Activated CD4-positive, alpha-beta memory T cell treated with anti-CD3 and anti-CD28 coated beads for 36 hours (primary cell): ENCODE measurements at places on chromosomes 1 and 21. TPM values are rescaled to one million over a fixed set of nuclear protein-coding genes. Genes with fewer than 3 reads are reported as not detected.

- no peak for DNase-seq
Measured at GRCh38 chr1:184935920-184936798, 38.1 kb downstream of the NIBAN1 start.

GRCh38 chr1:7930645-7931445 is 9.8 kb downstream of the TNFRSF9 start:
- peak; percentile 45 for DNase-seq

DNA sequence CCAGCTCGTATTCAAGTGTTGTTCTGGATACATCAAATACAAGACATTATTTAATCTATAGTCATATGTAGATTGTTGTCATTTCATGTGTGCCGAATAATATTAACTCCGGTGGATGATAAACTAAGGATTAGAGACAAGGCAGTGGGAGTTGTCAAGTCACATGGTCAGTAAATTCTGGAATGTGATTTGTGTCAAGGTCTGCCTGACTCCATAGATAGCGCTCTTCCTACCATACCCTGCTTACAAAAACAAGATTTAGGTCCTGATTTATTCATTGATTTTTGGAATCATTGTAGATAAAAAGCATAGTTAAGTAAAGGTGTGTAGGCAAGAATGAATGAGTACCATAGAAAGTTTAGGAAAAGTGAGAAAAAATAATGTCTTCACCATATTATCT is 2.6 kb downstream of the TNNI3K start:
- no peak for DNase-seq

GRCh38 chr1:153728305-153729066 is 636 bp downstream of the INTS3 start:
- peak; percentile 39 for DNase-seq

- no peak for DNase-seq
Measured at GRCh38 chr1:210989905-210990304, 144.0 kb downstream of the KCNH1 start.

- no peak for DNase-seq
Measured at GRCh38 chr1:22388671-22389450, 62.8 kb upstream of the ZBTB40 start.

- DNase-seq = no peak
Measured at GRCh38 chr1:48196237-48196636, 26.3 kb upstream of the SLC5A9 start.

- peak; percentile 74 for DNase-seq
Measured at GRCh38 chr1:34924759-34925555, 4.5 kb downstream of the DLGAP3 start.

DNA sequence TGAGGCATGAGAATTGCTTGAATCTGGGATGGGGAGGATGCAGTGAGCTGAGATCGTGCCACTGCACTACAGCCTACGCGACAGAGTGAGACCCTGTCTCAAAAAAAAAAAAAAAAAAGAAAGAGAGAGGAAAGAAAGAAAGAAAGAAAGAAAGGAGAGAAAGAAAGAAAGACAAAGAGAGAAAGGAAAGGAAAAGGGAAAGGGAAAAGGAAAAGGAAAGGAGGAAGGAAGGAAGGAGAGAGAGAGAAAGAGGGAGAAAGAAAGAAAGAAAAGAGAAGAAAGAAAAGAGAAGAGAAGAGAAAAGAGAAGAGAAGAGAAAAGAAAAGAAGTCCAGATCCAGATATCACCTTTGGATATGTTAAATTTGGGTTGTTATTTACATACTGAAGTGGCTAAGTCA is 106.0 kb downstream of the DPYD start:
- no peak for DNase-seq

- DNase-seq = no peak
Measured at GRCh38 chr1:203002951-203003350, 4.2 kb upstream of the TMEM183A start.

DNA sequence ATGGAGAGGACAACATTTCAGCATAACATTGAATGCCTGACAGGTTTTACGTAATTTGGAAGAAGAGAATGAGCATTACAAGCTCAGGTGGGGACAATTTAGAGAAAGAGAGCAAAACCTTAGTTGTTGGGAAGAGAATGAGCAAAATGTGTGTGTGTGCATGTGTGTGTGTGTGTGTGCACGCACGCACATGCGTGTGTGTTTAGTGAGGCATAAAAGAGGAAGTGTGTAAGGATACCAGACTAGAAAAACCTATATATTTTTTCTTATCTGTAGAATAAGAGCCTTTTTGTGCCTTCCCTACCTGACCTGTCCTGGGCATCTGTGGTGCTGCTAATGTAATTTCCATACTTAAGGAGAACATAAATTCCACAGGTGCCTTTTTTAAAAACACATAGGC is 99.0 kb upstream of the PLXNA2 start:
- no peak for DNase-seq

GRCh38 chr1:165897326-165898303 is 70.2 kb downstream of the UCK2 start:
- peak; percentile 18 for DNase-seq

DNA sequence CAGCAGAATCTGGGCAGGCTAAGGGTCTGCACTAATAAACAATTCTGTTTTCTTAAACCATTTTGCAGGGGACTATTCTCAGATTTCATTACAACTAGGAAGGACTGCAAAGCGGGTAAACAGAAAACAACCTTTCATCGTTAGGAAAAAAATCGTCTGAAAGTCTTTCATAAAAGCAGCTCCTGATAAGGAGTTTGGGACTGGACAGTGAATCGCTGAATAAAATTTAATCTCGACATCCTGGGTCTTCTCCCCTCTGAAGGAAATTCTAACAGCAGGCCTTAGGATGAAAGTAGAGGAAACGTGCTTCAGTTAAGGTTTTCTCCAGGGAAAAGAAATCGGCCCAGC is 471 bp upstream of the MTF2 start:
- no peak for DNase-seq

DNA sequence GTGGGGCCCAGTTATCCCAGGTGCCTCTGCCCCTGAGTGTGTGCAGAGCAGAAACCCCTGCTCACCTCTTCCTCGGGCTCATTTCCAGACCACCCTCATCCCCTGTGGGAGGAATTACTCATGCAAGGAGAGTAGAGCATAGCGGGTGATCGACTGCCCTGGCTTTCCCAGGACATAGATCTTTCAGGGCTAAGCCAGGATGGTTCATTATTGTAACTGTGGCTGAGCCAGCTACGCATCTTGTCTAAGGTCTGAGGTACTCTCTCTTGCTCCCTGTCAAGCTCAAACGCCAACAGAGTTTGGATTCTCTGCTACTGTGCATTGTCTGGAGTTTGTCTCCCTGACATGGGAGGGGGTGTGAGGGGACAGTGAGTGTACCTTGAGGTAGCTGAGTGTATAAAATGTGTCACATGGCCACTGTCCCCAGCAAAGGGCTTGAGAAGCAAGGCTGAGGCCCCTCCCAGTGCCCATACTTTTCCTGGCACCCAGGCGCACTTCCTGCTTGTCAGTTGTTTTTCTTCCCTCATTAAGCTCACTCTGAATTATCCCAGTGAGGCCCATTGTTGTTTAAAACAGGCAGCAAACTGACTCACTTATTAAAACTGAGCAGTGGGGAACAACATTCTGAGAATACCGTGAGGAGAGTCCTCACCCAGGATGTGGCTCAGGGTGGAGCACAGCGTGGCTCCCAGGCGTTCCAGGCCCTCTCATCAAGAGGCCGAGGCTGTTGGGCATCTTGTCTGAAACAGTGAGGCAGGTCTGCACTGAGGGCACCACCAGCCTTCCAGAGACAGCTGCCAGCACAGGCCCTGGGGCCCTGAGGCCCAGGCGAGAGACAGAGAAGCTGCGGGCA is 92.9 kb downstream of the LAMC2 start:
- DNase-seq = no peak

DNA sequence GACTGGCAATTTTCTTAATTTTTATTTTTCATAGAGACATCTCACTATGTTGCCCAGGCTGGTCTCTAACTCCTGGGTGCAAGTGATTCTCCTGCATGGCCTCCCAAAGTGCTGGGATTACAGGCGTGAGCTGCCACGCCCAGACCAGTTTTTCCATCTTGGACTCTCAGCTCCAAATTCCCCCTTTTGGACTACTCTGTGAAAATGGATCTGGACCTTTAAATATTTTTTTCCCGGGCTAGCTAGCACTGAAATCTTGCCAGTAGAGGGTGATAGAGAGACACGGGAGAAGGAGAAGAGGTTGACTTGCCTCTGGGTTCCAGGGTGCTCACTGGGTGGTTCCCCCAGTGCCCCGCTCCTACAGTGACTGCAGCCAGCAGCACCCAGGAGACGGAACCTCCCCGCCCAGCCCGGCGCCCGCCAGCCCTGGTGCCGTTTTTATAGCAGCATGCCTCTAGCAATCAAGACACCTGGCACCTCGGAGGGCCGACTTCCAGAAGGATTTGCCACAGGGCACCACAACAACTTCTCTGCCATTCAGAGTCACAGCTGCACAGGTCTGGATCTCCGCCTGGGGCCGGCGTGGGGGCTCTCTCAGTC is 34.7 kb upstream of the SCCPDH start:
- DNase-seq = peak; percentile 56

DNA sequence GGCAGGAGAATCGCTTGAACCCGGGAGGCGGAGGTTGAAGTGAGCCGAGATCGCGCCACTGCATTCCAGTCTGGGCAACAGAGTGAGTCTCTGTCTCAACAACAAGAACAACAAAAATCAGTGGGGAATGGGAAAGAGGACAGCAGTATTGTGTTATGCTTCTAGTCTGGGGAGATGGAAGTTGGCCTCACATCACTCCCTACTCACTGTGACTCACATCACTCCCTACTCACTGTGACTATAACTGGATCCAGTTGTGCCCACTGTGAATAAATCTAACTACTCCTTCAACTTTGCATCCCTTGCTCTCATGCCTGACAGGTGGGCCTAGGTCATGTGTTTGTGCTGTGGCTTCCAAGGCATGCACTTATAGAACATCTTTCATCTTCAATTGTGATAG is 285.4 kb upstream of the USP24 start:
- no peak for DNase-seq

- no peak for DNase-seq
Measured at GRCh38 chr1:200625381-200625824, 4.9 kb upstream of the KIF14 start.

- no peak for DNase-seq
Measured at GRCh38 chr1:96863449-96863848, 141.9 kb downstream of the PTBP2 start.

DNA sequence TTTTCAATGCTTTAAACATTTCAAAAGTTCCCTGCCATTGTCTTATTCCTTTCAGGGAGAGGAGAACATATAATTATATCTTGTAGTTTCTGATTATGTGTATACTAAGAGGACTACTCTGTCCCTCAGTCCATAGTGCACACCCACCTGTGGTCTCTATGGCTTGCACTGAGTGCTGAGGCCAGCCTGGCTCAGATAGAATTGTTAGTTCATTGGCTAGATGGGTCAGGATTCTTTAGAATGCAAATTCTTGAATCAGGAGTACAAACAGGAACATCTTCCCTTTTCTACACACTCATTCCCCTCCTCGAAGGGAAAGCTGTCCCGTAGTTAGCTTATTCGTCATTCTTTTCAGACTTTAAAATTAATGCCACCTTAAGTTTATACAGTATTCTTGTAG is 8.2 kb downstream of the BACH1 start:
- DNase-seq = no peak

DNA sequence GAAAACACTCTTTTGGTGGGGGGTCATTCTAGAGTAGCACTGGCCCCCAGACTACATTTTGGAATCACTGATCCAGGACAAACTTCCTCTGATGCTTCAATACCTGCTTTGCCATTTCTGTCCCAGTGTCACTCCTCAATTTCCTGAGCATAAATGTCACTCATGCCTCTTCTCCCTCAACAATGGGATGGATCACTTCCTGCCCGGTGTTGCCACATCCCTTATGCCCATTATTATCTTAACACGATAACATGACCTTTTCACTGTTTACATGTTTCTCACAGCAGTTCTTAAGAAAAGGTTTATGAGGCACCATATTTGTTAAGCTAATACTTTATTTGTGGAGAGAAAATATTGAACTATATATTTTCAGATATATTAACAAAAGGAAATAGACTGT is 3.9 kb upstream of the ITLN1 start:
- no peak for DNase-seq

DNA sequence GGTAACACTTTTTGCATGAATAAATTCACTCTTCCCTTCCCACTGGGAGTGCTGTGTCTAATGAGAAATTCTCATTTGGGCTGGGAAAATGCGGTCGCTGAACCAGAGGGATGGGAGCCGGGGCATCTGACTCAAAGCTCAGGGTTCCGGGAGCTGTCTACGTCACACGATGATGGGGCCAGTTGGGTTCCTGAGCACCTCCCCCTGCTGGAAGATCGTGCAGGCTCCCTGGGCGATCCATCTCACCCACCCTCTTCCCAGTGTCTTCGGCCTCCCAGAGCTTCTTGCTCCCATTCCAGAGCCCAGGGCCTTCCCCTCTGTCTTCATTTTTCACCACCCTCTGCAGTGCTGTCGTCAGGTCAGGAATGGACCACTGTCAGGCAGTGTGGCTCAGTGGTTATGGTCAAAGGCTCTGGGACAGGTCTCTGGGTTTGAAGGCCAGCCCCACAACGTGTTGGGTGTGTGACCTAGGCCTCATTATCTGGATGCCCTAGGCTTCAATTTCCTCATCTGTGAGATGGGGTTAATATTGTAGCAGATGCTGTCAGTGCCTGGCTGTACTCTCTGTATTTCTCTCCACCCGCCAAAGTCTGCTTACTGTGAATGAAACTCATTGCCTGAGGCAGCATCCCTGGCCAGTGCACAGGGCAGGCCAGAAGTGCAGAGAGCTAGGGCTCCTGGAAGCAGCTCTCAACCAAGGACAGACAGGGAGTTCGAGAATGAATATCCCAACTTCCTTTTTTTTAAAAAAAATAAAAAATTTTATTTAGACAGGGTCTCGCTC is 31.8 kb downstream of the IGSF21 start:
- no peak for DNase-seq

GRCh38 chr1:10242811-10243210 is 32.4 kb downstream of the KIF1B start:
- no peak for DNase-seq

GRCh38 chr1:208997726-208998312 is 585.7 kb upstream of the CAMK1G start:
- no peak for DNase-seq

FCGR2B gene
- total RNA-seq = not detected

TIPRL gene
- total RNA-seq = 51.1 TPM

RNPC3 gene
- total RNA-seq = 16.4 TPM

RNU1-3 gene
- total RNA-seq = 1,390 TPM

OR2L5 gene
- not detected for total RNA-seq

SLC45A3 gene
- total RNA-seq = 0.56 TPM

ZMYND12 gene
- total RNA-seq = 1.3 TPM

C1orf174 gene
- 33.5 TPM for total RNA-seq

VWA1 gene
- total RNA-seq = 0.69 TPM

GCSAML gene
- total RNA-seq = not detected

COG2 gene
- 32.3 TPM for total RNA-seq

RHCE gene
- 0.45 TPM for total RNA-seq
